ENCODE measurements at places on chromosomes 4 and X.

- no peak for DNase-seq
Measured at GRCh38 chr4:175971388-175972179, 94.1 kb upstream of the WDR17 start.

- no peak for DNase-seq
Measured at GRCh38 chr4:41285202-41285863, 28.6 kb downstream of the UCHL1 start.

DNA sequence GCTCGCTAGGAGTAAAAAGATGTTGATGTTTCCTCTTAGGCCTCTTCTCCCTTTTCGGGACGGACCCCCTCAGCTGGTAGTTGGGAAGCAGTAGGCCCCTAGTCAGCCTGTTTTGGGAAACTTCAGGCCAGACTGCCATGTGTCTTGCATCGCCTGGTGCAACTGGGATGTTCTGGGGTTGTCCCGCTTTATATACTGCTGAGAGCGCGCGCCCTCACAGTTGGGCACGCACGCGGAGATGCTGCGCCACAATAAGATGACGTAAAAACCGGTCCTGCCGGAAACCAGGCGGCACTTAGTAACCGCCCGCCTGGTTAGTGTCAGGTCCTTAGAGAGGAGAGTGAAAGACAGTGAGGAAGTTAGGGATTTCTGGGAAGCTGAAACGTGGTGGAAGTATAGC lies 231.3 kb upstream of the CT83 start:
- DNase-seq: no peak

GRCh38 chr4:55326629-55327028 lies 19.4 kb upstream of the SRD5A3 start:
- no peak for DNase-seq

DNA sequence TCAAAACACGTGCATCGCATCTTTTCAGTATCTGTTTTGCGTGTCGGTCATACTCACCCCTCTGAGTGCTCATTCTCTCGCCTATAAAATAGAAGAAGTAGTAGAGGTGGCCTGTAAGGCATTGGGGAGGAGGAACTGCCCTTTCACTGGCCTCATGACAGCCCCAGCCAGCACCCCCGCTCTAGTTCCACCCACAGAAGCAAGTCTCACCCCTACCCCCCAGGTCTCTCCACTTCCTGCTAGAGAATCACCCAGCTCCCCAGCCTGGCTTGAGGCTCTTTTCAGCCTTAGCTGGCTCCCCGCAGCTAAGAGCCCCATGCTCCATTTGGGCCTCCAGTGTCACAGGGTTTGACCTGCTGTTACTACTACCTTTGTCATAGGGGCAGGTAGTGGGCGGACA lies 11.8 kb downstream of the HDAC6 start:
- no peak for DNase-seq

GRCh38 chr4:106497271-106497670 lies 128.7 kb upstream of the GIMD1 start:
- DNase-seq: no peak

DNA sequence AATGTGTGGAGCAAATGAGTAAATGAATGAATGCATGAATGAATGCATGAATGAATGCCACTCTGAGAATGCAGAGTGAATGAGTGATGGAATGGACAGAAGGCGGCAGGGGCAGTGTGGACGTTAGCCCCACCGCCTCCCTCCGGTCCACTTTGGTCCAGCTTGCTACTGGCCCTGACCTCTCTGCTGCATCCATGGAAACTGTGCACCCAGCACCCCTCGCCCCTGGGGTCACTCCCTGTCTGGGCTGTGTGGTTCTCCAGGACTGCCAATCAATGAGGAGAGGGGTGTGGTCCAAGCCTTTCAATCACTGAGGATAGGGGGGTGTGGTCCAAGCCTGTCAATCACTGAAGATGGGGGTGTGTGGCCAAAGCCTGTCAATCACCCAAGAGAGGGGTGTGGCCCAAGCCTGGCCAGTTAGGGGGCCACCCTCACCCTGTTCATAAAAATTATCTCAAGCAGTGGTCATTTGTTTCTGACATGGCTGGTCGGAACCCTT lies 39.2 kb upstream of the ASMTL start:
- peak; percentile 4 for DNase-seq

DNA sequence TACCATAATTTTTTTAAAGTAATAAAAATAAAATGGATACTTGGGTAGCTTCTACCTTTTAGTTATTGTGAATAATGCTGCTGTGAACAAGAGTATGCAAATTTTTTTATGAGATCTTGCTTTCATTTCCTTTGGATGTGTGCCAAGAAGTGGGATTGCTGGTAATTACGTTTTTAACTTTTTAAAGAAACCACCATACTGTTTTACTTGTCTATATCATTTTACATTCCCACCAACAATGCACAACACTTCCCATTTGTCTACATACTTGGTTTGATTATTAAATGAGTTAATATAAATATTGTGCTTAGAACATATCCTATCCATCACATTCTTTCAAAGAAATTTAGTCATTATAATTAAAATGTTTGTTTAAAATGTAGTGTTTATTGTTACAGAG lies 3.9 kb upstream of the SULT1B1 start:
- no peak for DNase-seq

GRCh38 chr4:153573221-153573620 lies 107.1 kb downstream of the TMEM131L start:
- DNase-seq: no peak

GRCh38 chr4:99868126-99868596 lies 26.1 kb downstream of the LAMTOR3 start:
- DNase-seq: no peak

DNA sequence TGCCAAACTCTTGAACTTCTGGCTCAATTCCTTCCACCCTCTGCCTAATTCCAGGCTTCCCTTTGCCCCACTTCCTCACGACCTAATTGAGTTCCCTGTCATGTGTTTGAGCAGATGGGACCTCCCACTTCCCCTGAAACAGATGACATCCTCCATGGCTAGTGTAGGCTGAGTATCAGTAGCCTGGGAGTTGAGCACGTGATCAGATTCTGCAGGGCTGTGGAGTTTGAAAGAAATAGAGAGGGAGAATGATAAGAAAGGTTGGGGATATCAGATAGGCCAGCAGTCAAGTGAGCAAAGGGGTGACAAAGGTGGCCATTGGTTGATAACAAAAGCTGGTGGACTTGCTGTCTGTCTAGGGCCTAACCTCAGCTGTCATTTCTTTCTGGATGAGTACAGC lies 18.8 kb upstream of the NWD2 start:
- no peak for DNase-seq

DNA sequence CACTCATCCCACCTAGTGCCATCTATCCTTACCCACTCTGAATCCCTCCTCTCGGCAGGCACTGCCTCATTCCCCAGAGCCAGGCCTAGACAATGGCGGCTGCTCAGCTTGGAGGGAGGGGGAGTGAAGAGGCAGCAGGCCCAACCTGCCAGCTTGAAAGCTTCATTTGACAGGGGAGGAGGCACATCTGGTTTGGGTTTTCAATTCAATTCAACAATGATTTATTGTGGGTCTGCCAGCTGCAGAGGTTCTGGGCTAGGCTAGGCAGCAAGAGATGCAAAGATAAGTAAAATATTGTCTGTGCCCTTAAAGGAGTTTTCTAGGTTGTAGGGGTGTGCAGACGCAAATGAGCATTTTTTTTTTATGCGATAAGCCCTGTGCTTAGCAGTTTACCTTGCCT lies 58.5 kb downstream of the RTL9 start:
- no peak for DNase-seq

DNA sequence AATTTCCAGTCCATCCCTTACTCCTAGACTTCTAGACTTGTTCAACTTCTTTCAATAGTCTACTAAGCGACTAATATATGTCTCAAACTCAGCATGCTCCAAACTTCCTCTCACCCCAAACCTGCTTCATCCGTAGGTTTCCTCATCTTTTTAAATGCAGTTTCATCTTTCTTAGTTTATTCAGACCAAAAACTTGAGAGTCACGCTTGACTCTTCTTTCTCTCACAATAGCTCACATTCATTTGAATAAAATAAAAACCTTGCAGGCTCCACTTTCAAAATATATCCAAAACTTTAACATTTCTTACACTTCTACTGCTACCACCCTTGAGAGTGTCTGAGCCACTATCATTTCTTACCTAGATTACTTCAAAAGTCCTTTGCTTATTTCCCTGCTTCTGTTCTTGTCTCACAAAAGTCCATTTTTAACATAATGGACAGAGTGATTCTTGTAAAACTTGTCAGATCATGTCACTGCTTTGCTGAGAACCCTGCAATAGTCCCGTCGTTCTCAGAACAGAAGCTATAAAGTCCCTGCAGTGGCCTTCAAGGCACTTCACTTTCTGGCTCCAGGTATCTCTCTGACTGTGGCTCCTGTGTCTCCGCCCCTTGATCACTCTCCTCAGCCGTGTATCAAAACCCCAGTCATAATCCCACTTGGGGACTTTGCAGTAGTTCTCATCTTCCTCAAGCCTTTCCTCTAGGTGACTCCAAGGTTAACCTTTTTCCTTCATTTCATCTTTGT lies 167.6 kb downstream of the ARHGAP24 start:
- DNase-seq: no peak

DNA sequence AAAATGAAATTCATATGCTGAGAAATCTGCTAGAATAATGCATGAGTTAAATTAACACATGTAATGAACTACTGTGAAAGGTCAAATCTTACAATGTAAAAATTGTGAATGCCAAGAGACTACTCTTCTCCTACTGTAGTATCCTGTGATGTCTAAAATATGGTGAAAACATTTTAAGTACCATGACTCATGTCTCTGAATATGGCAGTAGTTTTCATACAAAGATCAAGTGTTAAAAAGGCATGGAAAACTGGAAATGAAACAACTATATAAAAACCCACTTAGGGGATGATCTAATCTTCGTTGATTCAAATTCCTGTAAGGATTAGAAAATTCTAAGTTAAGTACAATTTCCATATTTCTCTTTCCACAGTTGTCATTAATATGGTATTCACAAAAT lies 221.3 kb downstream of the PPP3CA start:
- DNase-seq: no peak
